ENCODE measurements at places on chromosomes 5 and 9.

GRCh38 chr9:18824095-18824666 lies 208.8 kb downstream of the SAXO1 start:
- no peak for DNase-seq

- DNase-seq = no peak
Measured at GRCh38 chr5:126015235-126016181, 407.7 kb upstream of the GRAMD2B start.

DNA sequence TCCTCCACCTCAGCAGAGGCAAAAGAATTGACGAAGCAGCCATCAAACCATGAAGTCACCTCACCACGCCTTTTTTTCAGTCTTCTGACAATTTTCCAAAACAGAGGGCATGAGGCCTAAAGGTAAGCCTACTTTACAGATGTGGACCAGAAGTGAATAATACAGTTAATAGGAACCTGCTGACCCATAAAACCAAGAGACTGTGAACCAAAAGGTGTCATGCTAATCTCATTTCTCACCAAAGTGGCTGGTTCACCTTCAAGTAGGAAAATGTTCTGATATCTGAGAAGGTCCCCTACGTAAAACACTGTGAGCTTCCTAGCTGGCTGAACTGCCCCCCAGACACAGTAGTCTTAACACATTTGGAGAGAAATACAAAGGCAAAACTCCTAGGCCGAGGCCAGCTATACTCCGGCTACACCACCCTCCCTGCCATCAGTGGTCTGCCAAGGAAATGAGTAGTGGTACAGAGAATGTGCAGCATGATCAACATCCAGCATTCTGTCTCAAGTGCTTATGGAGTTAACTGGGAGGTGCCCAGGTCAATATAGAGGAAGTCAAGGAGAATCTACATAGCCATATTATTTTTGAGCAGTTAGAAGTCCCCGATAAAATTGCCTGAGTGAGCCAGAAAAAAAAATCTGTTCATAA lies 19.3 kb upstream of the F2RL2 start:
- no peak for DNase-seq

- DNase-seq = no peak
Measured at GRCh38 chr9:16701347-16701746, 169.1 kb downstream of the BNC2 start.

All from thymus (tissue), 14 donors.